Activated T-cell treated with anti-CD3 and anti-CD28 coated beads for 48 hours (primary cell): ENCODE measurements at places on chromosomes 5 and 9.
A peak's percentile ranks its signal among the peaks of the same experiment; 100 is the strongest.

DNA sequence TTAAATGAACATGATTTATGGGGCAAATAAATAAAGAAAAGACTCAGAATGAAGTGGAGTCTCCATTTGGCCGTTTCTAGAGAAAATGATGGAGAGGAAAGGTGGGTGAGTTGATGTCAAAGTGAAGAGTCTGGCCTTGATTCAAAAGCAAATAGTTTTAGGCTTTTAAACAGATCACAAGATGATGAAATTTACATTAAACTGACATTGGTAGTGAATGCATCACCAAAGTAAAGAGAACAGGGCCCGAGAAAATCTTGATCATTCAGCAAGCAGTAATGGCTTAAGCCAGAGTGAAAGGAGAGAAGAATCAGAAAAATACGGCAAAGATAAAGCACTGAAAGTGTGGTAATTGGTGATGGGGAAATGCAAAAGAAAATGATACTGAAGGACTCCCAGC lies 460.0 kb upstream of the SGCD start:
- no peak for DNase-seq

GRCh38 chr5:179258922-179259730 lies 86.1 kb downstream of the ADAMTS2 start:
- no peak for DNase-seq

GRCh38 chr9:82115900-82116299 lies 127.3 kb downstream of the SPATA31D1 start:
- DNase-seq: no peak

- no peak for DNase-seq
Measured at GRCh38 chr5:87946271-87946670, 322.4 kb downstream of the TMEM161B start.

GRCh38 chr5:56480705-56481427 lies 247.7 kb upstream of the ANKRD55 start:
- DNase-seq: peak; percentile 15

DNA sequence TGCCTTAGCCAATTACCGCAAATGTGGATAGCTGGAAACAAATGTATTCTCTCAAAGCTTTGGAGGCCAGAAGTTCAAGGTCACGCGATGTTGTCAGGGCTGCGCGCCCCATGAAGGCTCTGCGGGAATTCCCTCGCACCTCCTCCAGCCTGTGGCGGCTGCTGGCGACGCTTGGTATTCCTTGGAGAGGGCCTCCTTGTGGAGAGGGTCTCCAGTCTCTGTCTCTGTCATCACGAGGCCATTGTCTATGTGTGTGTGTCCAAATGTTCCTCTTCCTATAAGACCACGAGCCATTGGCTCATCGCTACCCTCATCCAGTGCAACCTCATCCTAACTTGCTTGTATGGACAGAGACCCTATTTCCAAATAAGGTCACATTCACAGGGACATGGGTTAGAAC lies 97.5 kb downstream of the ANKRD33B start:
- DNase-seq: no peak

DNA sequence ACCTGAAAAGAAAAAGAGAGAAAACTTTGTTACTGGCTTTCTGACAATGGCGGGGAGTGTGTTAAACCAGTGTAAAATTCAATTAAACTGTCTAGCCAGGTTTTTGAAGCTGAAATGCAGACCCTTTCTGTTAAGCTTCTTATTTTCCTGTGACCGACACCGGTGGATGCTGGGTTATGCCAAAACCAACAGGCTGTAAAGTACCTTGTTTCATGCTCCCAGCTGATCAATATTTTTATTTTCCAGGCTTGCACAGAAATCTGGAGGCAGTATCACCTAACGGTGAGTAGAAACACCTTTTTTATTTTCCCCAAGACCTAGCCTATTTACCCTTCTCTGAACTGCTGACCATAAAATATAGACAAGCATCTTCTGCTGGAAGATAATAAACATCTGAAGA lies 94.9 kb upstream of the GRHPR start:
- no peak for DNase-seq
